HFF-Myc (cell line): ENCODE measurements at places on chromosomes 13 and 19.

DNA sequence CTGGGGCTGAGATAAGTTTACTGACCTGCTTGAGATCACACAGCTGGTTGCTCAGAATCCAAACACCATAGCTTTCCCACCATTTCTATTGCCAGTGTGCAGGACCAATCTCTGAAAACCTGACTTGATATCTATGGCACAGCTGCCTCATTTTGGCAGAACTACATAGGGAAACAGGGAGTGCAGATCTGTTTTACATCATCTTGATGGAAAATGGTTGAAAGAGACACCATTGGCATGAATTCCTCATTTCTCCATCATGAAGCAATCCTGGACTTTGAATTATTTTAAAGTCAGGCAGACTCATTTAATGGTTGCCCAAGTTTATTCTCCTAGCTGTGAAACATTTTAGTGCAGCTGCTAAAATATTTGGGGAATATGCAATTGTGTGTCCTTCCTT is 1628.2 kb upstream of the SLC10A2 start:
- no peak for DNase-seq

DNA sequence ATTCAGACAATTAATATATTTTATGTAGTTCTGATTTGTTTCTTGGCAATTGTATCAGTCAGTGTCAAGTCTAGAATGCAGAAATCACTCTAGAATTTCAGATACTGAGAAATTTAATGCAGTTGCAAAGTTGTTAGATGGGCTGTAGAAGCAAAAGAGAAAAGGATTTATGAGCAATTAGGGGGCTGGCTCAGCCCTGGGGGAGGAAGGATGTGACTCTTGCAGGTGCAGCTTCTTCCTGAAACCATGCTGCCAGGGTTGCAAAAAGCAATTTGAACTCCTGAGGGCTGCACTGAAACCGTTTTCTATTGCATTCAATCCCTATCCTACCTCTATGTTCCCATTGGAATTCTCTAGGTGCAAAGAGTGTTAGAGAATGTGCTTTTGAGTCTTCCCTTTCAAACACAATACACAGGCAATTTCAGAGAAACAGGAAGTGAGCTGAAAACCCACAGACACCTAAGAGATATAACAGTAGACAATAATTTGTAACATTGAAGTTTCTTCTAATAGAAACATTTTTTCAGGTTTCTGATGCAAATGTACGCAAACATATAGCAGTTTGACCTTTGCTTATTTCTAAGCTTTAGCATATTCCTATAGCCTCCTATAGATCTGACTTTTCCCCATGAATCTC is 814.7 kb upstream of the ATXN8OS start:
- DNase-seq = no peak

GRCh38 chr19:13029893-13030292 is 34.6 kb downstream of the NFIX start:
- no peak for DNase-seq

GRCh38 chr13:47875201-47875600 is 125.9 kb downstream of the SUCLA2 start:
- DNase-seq = no peak

GRCh38 chr13:107299717-107300116 is 731.8 kb upstream of the ARGLU1 start:
- no peak for DNase-seq
